ENCODE measurements at places on chromosomes 5 and 9. TPM values are rescaled to one million over a fixed set of nuclear protein-coding genes. Genes with fewer than 3 reads are reported as not detected.

Gene FCN1
- total RNA-seq: not detected

Gene ARAP3
- 4.5 TPM for total RNA-seq

Gene TNFSF15
- total RNA-seq: 0.08 TPM

Gene ZNF474
- 0.19 TPM for total RNA-seq

Gene GDNF
- total RNA-seq: not detected

Gene TMC1
- total RNA-seq: 0.10 TPM

All from A549 treated with Mapracorat at 1 μM for 4 hours (cell line).